ENCODE measurements at places on chromosomes 5 and 9. TPM values are rescaled to one million over a fixed set of nuclear protein-coding genes. Genes with fewer than 3 reads are reported as not detected.
A peak's percentile ranks its signal among the peaks of the same experiment; 100 is the strongest.

- H3K4me1 ChIP-seq: no peaks in the 10 kb centered on the region
- H3K4me3 ChIP-seq: no peak overlapping the region
- H3K36me3 ChIP-seq: no peaks in the 10 kb centered on the region
- no peak overlapping the region for H3K27ac ChIP-seq
- H3K27me3 ChIP-seq: peaks cover 2% of the 10 kb centered on the region
These were observed 106.3 kb downstream of the ROR2 start for GRCh38 chr9:91843623-91844148.

- H3K4me3 ChIP-seq: no peak overlapping the region
- H3K27ac ChIP-seq: no peak overlapping the region
These were observed 117.2 kb downstream of the APBA1 start for GRCh38 chr9:69554945-69555344.

DNA sequence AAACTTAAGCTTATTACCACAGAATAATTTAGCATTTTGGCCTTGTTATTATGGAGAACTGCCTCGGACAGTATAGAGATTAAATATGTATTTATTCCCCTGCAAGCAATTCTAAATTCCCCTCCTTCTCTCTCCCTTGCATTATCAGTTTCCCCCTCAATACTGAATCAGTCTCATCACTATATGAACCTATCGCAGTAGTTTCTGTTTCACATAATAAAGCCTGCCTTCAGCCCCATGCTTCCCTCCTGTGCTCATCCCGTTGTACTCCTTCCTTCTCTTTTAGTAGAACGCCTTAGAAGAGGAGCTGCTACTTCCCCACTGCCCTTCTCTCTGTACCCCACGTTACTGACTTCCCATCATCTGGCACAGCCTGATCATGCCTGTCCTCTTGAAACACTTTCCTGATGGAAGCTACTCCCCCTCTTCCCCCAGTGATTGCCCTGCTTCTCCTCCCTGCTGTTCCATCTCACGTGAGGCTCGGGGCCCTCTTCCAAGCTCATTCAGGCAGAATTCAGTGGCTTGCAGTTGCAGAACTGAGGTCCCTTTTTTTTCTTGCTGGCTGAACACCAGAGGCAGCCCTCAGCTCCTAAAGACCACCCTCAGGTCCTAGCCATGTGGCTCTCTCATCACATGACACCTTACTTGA, 93.4 kb downstream of the PPIC start:
- H3K4me3 ChIP-seq: no peak overlapping the region
- no peaks in the 10 kb centered on the region for H3K27me3 ChIP-seq
- H3K36me3 ChIP-seq: no peaks in the 10 kb centered on the region
- DNase-seq: no peak

GRCh38 chr5:113022661-113023060, 46.1 kb downstream of the DCP2 start:
- H3K27me3 ChIP-seq: peaks cover 3% of the 10 kb centered on the region
- H3K36me3 ChIP-seq: peaks cover 21% of the 10 kb centered on the region
- H3K4me3 ChIP-seq: no peak overlapping the region
- H3K27ac ChIP-seq: no peak overlapping the region
- DNase-seq: no peak
- H3K4me1 ChIP-seq: peaks cover 6% of the 10 kb centered on the region

DNA sequence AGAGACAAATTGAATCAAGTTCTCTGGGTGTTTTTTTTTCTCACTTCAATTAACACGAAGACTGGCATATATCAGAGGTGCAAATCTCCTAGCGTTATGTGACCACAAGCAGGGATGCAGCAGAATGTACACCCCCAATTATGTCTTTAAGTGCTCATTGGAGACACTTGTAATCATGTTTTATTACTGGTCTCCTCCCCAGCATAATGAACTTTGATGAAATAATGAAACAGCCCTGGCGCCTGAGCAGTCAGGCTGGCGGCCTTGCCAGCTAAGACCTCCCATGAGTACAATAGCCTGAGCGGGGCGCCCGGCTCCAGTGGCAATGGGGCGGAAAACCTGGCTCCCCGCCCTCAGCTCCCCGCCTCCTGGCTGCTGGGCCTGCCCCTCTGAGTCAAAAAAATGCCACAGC, 209.4 kb upstream of the MSX2 start:
- H3K4me3 ChIP-seq: no peak overlapping the region
- no peaks in the 10 kb centered on the region for H3K4me1 ChIP-seq
- no peak overlapping the region for H3K27ac ChIP-seq
- no peaks in the 10 kb centered on the region for H3K27me3 ChIP-seq

DNA sequence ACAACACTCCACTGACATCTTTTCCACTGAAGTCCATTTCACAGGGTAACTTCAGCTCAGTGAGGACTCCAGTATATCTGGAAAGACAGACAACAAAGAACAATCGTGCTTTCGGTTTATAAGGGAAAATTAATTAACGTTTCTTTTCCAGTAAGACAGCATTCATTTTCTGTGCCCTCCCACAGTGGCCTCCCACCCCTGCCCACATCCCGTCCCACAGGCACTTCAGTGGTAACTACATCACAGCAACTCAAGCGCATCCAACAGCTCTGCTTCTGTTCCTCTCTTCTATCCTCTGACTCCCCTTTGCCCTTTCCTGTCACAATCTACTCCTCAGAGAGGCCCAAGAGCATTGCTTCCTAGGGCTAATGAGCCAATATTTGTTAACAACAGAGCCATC, 40.3 kb downstream of the GLDC start:
- H3K4me1 ChIP-seq: peaks cover 12% of the 10 kb centered on the region
- H3K27me3 ChIP-seq: peaks cover 1% of the 10 kb centered on the region

GRCh38 chr5:135038813-135039270, 4.8 kb upstream of the PITX1 start:
- peaks cover 2% of the 10 kb centered on the region for H3K4me1 ChIP-seq
- DNase-seq: no peak
- no peak overlapping the region for H3K27ac ChIP-seq
- H3K27me3 ChIP-seq: peaks cover 34% of the 10 kb centered on the region

DNA sequence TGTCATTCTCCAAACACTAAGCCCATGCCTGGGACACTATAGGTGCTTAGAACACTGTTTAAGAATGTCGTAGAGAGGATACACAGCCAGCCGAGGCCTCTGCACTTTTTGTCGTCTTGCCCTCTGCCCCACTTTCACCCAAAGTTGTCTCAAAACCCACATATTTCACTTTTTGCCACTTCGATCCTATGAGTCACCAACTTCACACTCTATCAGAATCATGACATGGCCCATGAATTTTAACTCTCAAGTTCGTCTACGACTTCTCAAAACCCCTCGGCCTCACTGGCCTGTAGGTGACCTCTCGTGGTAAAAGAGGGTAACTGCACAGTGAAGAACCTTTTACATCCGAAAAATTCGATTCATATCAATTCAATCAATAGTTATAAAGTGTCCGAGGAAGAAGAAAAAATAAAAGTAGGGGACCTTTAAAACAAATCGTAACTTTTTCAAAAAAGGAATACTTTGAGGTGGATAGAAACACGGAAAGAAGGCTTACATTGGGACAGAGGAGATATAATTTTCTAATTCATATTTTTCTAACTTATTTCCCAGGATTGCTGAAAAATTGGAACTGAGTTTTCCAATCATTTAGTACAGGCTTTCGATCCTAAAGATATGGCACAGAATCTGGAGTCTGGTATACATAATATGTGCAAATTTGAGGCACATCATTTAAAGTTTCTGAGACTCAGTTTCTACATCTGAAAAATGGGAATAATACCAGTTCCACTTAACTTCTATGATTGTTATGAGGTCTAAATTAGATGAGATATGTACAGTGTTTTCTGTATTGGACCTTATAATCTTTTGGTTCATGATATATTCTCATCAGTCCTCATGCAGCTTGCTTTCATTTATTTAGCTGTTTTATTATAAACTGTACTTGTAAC, 122.6 kb downstream of the APBA1 start:
- peak; percentile 27 for DNase-seq
- H3K36me3 ChIP-seq: no peaks in the 10 kb centered on the region
- no peak overlapping the region for H3K4me3 ChIP-seq
- H3K4me1 ChIP-seq: no peaks in the 10 kb centered on the region

- no peak overlapping the region for H3K27ac ChIP-seq
- H3K4me3 ChIP-seq: no peak overlapping the region
- no peaks in the 10 kb centered on the region for H3K4me1 ChIP-seq
- DNase-seq: no peak
- H3K27me3 ChIP-seq: peaks cover 3% of the 10 kb centered on the region
These were observed 254.7 kb upstream of the SLC30A5 start for GRCh38 chr5:68839019-68839552.

GRCh38 chr5:6361101-6361500, 17.2 kb downstream of the MED10 start:
- H3K4me3 ChIP-seq: no peak overlapping the region
- peaks cover 5% of the 10 kb centered on the region for H3K27me3 ChIP-seq

GRCh38 chr9:92512622-92513021, 23.2 kb downstream of the ECM2 start:
- H3K4me1 ChIP-seq: peaks cover 13% of the 10 kb centered on the region
- no peaks in the 10 kb centered on the region for H3K36me3 ChIP-seq
- H3K27ac ChIP-seq: no peak overlapping the region

The HTR4 gene
- total RNA-seq: not detected

The SKP1 gene
- total RNA-seq: 471 TPM

The SLC38A9 gene
- total RNA-seq: 45.5 TPM
